CD4-positive, alpha-beta memory T cell (primary cell): ENCODE measurements at places on chromosomes 11 and 22.

- no peak for DNase-seq
Observed at GRCh38 chr22:49156662-49157285, 670.9 kb downstream of the BRD1 start.

DNA sequence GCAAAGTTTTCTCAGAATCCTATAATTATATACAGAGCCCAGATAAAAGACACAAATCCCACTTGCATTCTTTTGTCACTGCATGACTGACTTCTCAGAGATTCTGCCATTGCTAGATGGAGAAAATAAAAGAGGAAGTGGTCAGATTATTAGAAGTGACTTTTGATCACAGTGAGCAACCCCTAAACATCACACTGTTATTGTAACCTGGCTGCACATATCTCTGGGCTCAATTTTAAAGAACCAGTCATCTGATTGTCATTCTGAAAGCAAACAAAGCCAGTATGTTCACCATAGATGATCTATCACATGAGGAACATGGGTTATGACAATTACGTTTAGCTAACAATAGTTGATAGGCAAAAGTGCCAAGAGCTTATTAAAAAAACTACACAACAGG is 47.8 kb downstream of the COPB1 start:
- no peak for DNase-seq

DNA sequence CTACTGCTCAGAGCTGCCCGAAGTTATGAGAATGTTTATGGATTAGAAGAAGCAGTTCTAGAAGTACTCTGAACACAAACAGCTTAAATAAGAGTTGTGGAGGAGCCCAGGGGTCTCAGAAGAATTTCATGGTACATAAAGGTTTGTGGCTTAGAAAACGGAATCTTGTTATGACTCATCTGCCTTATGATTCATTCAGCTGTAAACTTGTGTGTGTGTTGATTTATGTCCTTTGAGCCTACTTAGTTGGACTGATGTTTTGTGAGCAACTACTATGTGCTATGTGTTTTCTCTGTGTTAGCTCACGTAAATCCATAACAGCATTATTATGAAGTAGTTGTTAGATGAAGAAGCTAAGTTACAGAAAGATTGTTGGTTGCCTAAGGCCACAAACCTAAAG is 203.7 kb downstream of the PGR start:
- DNase-seq = no peak

GRCh38 chr11:118434553-118435289 is 1.6 kb upstream of the KMT2A start:
- DNase-seq = peak; percentile 25

DNA sequence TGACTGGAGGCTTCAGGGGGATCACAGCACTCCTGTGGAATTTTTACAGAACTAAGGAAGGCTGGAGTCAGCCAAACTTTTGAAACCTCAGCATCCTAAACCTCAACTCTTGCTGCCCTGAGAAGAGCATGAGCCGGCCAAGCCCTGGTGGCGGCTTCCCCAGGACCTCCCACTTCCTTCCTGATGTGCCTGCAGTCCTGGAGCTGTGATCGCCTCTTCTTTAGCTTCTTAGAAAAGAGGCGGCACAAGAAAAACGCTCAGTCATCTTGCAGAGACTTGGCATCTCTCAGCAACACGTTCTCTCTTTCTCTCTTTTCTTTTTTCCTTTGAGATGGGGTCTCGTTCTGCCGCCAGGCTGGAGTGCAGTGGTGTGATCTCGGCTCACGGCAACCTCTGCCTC is 40.4 kb upstream of the AMPD3 start:
- no peak for DNase-seq

DNA sequence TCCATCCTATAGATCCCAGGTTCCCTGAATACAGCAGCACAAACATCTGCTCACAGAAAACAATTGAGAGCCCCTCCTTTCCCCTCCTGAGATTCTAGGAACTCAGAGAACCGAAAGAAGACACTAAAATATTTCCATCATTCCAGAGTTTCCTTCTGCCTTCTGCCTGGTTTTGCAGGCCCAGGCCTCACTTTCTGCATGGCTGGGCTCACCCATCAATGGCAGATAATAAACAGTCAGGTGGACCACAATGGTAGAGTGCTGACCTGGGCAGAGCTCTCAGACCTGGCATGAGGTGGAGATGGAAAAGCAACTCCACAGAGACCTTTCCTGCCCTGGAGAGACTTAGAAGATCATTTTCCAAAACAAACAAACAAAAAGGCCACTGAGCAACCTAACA is 389.1 kb downstream of the NXPE2 start:
- DNase-seq = no peak

DNA sequence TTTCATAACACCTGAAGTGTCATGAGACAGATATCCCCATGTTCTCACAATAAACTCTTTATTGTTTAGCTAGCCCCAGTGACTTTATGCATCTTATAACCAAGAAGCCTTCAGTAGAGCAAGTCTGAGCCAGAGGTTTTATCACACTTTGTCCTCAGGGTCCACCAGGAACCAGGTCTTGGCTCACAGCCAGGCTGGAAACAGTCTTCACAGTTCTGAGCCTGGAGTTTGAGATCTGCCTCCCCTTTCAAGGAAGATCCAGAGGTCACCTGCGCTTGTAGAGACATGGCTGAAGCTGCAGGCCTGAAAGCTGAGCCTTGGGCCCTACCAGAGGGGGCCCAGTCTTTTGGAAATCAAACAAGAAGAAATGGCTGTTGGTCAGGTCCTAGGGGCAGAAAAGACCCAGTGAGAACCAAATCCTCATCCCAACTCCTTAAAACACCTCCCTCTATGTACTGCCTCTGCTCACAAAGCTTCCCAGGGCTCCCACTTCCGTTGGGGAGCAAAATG is 3.5 kb downstream of the RRP8 start:
- DNase-seq = no peak

GRCh38 chr11:95359756-95360155 is 128.8 kb upstream of the SESN3 start:
- no peak for DNase-seq

DNA sequence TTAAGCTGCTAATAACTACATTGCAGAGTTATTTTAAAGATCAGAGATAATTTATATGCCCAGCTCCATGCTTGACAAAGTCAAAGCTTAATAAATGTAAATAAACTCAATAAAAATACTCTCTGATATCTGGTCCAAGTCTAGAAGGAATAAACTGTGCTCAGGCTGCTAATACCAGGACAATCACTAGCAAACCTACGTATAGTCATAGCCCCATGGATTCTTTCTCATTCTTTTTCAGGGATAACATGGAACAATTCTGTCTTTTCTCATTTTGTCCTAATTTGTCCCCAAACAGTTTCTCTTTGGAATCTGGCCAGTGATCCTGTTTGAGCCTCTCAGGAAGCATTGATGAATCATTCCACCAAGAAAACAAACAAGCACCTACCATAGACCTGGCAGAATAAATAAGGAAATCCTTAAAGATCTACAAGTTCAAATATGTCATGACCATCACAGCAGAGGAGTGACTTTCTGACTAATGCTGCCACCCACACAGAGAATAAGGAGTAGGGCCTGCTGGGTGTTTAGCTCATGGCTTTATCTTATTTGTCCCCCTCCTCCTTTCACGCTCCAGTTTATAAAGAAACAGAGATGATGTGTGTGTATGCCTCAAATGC is 14.1 kb upstream of the B3GNT6 start:
- no peak for DNase-seq

- DNase-seq = no peak
Observed at GRCh38 chr11:85668157-85668556, 3.2 kb upstream of the CREBZF start.

DNA sequence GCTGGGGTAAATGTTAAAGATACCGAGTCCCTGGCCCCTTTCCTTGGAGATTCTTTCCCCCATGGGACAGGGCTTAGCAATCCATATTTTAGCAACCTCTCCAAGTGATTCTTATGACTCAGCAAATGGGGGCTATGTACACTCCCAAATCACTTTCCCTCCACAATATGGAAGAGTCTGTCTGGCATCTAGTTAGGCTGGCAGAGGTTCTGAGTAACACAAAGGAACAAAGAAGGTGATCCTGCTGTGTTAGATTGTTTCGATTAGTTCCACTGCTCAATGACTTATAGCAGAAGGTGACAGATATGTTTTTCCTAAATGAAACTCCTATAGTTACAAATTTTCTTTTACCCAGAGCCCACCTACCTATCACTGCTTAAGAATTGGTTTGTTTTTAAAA is 154.0 kb upstream of the SYT13 start:
- DNase-seq = no peak

DNA sequence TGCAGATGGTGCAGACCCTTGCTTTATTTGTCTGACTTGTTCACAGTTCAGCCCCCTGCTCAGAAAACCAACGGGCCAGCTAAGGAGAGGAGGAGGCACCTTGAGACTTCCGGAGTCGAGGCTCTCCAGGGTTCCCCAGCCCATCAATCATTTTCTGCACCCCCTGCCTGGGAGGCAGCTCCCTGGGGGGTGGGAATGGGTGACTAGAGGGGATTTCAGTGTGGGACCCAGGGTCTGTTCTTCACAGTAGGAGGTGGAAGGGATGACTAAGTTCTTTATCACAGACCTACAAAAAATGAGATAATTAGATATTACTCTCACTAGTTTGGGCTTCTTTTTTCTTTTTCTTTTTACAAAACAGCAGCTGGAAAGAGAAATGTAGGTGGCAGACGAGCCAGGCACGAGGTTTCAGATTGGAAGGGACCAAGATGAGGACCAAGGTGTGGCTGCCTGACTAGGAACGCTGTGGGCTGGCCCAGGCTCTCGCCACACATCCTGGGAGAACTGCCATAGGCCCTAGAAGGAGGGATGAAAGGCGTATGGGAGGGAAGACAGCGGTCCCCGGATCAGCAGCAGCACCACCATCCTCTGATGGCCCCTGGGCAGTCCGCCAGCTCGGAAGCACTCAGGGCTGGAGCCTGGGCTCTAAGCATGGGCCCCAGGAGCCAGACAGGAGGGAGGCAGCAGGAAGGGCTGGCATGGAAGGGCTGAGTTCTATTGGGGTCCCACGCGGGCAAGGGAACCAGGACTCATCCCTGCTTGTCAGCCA is 14.2 kb downstream of the TXN2 start:
- DNase-seq = no peak

DNA sequence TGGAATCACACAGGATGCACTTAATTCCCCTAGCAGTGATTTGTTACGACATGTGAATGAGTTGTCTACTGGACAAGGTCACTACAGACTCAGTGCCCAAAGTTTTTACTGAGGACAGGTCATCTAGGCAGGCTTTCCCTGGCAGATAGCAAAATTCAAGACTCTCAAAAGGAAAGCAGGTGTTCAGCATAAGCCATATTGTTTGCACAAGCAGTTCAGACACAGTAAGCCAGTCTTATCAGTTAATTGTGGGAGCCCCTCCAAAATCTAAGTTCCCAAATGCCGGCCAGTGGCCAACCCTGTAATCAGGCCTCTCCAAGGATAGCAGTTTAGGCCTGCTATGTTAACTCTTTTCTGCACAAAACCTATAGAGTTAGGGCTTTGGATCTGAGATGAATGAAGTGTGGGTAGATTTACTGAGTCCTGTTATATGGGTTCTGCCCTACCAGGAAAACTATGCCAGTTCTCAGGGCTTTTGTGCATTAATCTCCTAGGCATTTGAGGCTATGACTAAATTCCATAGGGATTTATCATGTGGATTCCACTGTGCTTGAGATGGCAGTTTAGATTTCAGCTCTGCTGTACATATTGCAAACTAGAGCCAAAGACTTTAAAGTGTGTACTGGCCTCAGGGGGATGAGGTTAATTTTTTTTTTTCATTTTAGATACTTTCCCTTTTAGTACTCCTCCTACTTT is 4.8 kb upstream of the ARHGEF12 start:
- no peak for DNase-seq
